Activated T-helper 1 cell treated with anti-CD3 and anti-CD28 coated beads, Interleukin-2, amount 50 U/mL, for 16 hours (primary cell): ENCODE measurements at places on chromosomes 7 and 10.

DNA sequence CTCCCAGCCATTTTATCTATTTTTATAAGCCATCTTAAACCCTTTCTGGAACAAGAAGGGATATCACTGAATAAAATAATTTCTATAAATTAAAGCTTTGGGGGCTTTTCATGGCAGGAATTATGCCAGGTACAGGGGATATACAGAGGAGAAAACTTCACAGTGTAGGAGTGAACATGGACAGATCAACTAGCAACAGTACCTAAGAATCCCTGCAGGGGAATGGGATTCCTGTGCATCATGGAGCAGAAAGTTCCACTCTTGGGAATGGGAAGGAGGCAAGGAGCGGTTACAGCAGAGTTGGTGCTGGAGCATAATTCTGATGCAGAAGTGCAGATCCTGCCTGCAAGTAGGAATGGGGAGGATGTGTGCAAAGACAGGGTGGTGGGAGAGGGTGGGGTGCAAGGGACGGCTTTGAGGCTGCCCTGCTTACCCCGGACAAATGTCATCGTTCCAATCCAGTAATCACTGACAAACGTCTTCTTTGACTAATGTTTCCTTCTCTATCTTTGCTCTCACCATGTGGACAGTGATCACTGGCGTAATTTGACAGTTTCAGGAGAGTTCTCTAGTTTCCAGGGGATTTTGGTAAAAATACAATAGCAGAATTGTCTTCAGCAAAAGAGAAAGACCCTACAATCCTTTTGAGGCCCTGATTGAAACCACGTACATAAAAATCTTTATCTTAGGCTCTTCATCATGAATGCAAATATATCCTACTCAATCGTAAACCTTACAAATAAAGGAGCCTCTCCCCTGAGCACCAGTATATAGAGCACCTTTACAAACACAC lies 196.7 kb downstream of the HECW1 start:
- DNase-seq = no peak

- no peak for DNase-seq
These were observed 43.3 kb upstream of the BTRC start for GRCh38 chr10:101310529-101311184.

- no peak for DNase-seq
These were observed 37.9 kb upstream of the LRRN3 start for GRCh38 chr7:111053035-111053434.

DNA sequence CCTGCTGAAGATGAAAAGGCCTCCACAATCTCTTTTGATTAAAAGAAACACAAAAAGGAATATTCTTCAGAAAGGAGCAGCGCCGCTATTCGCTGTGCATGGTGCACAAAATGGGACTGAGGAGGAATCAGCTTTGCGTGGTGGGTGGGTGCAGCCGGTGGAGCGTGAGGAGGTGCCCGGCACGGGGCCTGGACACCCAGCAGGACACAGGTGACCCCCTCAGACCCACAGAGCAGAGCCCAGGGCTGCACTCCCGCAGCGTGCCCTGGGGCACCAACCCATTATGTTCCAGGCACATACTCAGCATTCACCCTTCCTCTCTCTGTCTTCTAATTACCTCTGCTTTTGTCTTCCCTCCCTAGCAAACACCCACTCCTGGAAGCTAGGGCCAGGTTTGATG lies 238.0 kb upstream of the PPP2R2D start:
- no peak for DNase-seq

DNA sequence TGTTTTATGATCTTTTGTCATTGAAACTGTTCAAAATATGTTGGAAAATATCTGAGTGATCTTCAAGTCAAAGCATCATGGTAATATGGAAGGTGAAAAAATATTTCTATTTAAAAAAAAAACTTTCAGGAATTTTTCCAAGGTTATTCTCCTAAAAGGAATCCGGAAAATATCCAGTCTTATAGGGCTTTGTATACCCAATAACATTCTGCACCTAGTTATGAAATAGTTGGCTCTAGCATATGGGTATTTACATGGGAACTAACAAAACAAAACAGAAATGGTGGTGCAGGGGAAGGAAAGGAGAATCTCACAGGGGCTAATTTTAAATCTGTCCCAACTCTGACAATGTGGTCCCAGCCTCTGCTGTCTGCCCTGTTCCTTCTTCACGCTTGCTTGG lies 167.1 kb upstream of the RHEB start:
- DNase-seq = no peak

- DNase-seq = no peak
These were observed 49.8 kb upstream of the FAM133B start for GRCh38 chr7:92639966-92640365.

DNA sequence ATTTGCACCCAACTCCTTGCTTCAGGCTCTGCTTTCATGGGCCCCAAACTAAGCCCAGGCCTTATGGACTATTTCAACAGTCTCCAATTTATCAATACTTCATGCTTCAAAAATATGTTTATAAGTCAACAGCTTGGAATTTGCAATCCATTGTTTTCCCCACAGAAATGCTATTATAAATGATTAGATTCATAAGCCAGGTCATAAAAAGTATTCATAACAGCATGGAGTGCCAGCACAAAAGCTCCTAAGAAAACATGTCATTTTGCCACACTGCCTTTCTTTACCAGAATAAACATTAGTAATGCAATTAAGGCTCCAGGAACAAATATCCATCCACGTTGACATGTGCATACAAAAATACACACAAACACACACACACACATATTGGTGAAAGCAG lies 30.1 kb downstream of the OSBPL3 start:
- no peak for DNase-seq

GRCh38 chr10:126042906-126043305 lies 146.5 kb downstream of the FANK1 start:
- no peak for DNase-seq

GRCh38 chr7:148941598-148942275 lies 57.6 kb upstream of the EZH2 start:
- peak; percentile 35 for DNase-seq

- DNase-seq = peak; percentile 55
These were observed 29.8 kb upstream of the PURB start for GRCh38 chr7:44914992-44915607.

- DNase-seq = no peak
These were observed 403.5 kb upstream of the RNF32 start for GRCh38 chr7:156236936-156237599.

DNA sequence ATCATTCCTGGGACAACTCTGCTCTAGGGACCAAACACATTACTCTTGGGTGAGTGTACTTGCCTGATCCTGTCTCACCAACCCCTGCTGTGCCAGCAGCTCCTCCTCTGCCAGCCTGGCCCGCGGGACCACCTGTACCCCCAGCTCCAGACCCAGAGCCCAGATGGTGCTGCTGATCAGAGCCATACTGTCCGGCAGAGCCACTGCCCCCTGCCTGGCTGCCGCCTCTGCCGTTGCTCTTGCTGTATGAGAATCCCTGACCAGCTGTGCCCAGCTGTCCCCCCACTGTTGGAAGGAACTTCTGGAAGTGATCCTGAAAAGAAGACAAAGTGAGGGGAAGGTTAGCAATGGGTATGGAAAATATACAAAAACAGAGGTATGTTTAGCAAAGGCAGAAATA lies 6.9 kb downstream of the MYOZ1 start:
- DNase-seq = no peak

- no peak for DNase-seq
These were observed 70.4 kb upstream of the CDK1 start for GRCh38 chr10:60707841-60708240.

DNA sequence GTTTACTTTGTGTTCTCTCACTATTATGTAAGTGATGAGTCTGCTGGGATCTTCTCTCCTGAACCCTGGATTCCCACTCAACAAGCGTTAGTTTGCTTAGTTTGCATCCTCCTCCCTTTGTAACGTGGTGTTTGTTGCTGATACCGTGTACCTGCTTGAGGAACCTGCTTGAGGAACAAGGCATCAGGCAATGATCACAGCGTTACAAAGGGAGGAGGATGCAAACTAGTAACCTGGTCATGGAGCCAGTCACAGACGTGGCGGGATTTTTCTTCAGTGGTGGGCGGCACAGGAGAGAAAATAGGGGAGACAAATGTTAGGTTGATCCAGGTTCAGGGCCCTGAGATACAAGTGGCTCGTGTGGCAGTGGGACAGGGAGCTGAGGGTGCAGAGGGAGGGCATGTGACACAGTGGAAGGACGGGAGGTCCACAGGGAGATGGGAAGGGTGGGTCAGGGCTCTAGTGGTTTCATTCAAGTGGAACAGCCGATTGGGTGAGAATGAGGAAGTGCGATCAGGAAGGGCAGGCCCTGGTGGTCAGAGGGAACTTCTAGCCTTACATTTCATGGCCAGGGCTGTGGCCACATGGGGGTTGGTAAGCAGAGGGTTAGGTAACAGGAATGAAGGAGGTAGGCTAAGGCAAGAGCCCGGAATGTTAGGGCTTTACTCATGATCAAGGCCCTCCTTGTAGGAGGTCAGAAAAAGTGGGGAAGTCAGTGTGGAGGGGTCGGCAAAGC lies 38.0 kb downstream of the SNX10 start:
- DNase-seq = no peak

GRCh38 chr10:98366062-98366530 lies 48.9 kb downstream of the PYROXD2 start:
- DNase-seq = no peak

GRCh38 chr7:26179826-26180497 lies 20.6 kb downstream of the HNRNPA2B1 start:
- no peak for DNase-seq

DNA sequence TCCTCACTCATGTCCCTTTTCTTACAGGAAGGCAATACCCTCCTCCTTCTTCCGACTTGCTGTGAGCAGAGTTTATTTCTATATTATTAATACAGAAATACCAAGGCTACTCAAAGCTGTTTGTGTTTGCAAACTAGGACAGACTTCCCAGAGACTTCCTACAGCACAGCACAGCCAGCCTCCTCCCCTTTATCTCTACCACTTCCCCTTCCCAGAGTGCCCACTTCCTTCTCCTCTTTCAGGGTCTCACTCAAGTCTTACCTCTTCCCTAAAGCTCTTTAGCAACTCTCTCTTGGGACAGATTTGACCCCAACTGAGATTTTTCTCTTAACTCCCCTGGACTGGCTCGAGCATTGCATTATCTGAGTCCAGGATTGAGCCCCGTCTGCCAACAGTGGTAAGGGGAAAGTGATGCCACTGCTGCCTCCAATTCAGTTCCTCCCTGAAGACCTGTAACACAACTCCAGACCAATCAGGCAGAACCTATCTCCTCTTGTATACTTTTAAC lies 5.5 kb upstream of the LRGUK start:
- DNase-seq = no peak

DNA sequence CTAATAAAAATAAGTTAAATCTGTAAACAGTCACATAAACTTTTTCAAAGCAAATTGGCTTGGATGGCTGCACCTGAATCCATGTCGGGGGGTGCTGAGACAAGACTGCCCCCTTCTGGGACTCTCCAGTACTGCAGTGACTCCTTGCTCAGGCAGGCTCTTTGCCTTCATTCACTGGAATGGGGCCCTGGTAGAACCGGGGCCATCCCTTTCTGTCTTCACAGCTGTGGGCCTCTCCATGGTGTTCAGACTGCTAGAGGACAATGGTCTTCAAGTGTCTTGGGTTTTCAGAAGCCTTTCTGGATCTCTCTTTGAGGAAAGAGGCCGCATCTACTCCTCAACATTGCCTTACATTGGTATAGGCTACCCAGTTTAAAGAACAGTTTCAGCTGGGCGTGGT lies 16.1 kb upstream of the IMPDH1 start:
- peak; percentile 58 for DNase-seq

DNA sequence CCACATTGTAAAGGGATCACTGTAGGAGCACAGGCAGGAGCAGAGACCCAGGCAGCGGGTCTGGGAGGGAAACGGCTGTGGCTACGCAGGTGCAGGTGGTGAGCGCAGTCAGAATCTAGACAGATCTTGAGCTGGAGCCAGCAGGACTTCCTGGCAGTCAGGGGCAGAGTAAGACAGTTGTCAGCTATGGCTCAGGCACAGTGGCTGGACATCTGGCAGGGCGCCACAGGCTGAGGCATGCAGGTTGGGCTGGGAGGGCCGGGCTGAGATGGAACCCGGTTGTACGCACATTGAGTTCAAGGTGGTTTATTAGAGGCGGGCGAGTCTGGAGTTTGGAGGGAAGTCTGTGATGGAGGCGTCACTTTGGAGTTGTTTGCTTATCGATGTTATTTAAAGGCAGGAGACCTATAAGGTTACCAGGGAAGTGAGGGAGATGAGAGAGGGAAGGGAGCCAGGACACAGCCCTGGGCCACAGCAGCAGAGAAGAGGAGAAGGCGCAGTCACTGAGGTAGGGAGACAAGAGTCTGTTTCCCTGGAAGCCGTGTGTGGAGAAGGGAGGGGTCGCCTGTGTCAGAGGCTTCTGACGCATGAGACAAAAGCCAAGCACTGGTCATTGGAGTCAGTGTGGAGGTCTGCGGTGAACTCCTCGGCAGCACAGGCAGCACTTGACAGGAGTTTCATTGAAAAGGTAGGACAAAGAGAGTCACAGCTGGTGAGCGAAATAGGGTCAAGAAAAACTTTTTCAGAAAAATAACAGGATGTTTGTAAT lies 73.8 kb downstream of the LANCL2 start:
- DNase-seq = no peak

DNA sequence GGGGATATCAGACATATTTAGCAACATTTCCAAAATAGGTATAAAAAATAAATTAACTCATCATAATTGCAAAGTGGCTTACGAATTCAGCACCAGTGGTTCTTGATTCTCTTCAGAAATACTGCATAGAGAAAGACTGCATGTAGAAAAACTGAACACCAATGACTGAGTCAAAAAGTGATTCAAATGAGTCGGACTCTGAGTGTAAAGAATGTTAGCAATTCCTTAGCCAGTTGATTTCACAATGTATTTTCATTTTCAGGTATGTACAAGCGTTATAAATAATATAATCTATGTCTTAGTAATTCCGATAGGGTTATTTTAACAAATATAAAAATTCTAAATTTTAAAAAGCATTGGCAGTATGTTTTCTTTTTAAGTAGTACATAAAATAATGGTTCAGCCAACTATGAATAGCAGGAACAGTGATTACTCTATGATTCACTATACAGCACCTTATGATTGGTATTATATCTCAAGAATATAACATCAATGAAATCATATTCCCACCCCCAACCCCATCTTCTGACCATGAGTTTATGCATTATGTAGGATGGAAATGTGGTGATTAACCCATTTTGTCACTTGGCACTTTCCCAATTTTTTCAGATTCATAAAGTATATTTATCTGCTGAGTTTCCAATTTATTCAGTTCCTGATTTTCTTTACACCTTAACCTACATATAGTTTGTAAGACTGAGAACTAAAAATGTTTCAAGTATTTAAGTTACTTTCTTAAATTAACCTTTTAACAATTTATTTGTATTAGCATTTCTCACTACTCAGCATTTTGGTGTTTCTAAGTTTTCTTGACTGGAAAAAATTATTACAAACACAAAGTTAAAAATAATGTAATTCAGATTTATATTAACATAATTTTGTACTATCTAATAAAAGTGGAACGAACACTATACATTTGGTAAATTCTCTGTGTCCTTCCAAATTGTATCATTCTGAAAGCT lies 33.9 kb downstream of the DNAJC1 start:
- no peak for DNase-seq

- no peak for DNase-seq
These were observed 52.6 kb upstream of the TMEM106B start for GRCh38 chr7:12158334-12159060.
